Epithelial cell of prostate (primary cell): ENCODE measurements at places on chromosomes 7 and 10.

DNA sequence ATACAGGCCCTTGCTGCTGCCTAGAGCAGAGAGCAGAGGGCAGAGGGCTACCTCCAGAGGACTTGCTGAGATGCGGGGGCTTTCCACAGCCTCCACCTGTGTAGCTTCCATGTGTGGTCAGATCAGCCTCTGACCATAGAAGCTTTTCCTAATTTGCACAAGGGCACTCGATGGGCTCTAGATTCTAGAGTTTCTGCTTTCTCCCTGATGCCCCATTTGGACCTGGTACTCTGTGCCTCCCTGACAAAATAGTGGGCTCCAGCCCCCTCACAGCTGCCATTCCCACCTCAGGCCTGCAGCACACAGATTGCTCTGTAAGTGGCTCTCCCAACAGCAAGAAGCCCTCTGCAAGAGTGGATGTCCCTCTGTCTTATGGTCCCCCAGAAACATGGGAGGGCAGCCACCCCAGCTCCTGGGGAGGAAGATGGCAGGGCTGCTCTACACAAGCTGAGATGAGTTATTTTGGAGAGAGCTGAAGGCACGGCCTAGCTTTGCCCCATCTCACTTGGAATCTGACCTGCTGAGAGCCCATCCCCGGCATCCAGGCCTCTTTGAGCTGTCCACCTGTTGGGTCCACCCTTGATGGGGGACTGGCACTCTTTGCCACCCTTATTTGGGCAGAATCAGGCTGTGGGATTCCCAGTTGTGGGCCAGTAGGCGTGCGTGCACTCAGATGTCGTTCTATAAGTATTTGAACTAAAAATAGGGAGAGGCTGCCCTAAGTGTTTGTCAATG lies 16.7 kb downstream of the TMEM273 start:
- DNase-seq: no peak

GRCh38 chr7:71535616-71536015 lies 403.7 kb downstream of the GALNT17 start:
- no peak for DNase-seq

- no peak for DNase-seq
These were observed 59.0 kb downstream of the CSGALNACT2 start for GRCh38 chr10:43196981-43197833.

DNA sequence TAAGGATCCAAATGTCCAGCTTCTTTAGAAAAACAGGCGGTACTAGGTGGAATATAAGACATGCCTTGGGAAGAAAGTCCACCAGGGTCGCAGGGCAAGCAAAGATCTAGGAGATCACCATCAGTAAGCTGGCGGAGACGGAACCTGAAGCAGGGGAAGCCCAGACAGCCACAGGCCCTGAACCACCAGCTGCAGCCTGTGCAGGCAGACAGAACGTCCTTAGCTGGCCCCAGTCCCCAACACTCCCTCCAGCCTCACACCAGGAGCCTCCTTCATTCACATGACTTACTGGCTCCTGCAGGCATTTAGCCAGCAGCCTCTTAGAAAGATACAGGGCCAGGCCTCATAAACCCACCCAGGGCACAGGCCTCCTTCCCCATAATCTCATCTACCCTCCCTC lies 17.4 kb downstream of the RGS10 start:
- DNase-seq: no peak

- no peak for DNase-seq
These were observed 39.2 kb downstream of the DDIT4 start for GRCh38 chr10:72312865-72313391.

GRCh38 chr7:150733482-150734095 lies 3.6 kb upstream of the GIMAP5 start:
- no peak for DNase-seq

DNA sequence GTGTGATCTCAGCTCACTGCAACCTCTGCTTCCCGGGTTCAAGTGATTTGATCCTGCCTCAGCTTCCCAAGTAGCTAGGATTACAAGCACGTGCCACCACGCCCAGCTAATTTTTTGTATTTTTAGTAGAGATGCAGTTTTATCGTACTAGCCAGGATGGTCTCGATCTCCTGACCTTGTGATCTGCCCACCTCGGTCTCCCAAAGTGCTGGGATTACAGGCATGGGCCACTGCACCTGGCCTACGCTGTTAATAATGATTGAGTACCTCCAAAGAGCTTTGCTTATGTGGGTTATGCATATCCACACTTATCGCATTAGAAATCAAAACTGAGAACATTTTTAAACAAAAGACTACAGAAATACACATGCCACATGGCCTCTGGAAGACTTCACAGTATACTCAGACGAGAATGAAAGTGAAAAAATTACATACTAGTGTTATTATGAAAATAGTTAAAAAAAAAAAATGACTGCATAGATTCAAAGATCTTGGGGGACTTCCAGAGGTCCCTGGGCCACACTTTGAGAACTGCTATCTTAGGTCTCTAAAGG lies 25.4 kb downstream of the RPP38 start:
- DNase-seq: no peak

GRCh38 chr7:140688341-140688740 lies 8.2 kb upstream of the NDUFB2 start:
- DNase-seq: no peak

- DNase-seq: no peak
These were observed 295.3 kb upstream of the COBL start for GRCh38 chr7:51611937-51612336.

- no peak for DNase-seq
These were observed 20.7 kb downstream of the CREB3L2 start for GRCh38 chr7:137981175-137981574.

GRCh38 chr7:108372618-108373017 lies 83.6 kb downstream of the NRCAM start:
- no peak for DNase-seq

- DNase-seq: no peak
These were observed 153.4 kb downstream of the MLLT10 start for GRCh38 chr10:21687266-21688008.

- DNase-seq: no peak
These were observed 122.2 kb downstream of the TSPAN12 start for GRCh38 chr7:120735791-120736190.

GRCh38 chr7:116339564-116339963 lies 129.2 kb downstream of the TES start:
- no peak for DNase-seq

DNA sequence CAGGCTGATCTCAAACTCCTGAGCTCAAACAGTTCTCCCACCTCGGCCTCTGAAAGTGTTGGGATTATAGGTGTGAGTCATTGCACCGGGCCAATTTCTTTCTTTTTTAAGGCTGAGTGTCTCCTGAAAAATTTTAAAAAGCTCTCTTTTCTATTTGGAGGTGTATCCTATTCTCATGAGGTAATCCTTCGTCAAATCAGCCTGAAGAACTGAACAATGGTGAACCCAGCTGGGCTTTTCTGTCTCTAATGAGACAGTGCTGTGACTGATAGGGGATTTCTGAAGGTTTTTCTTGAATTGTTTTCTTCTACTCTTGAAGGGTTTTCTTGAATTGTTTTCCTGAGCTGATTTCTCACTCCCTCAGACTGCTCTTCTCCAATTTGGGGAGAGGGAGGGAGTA lies 30.9 kb upstream of the CALU start:
- DNase-seq: no peak

DNA sequence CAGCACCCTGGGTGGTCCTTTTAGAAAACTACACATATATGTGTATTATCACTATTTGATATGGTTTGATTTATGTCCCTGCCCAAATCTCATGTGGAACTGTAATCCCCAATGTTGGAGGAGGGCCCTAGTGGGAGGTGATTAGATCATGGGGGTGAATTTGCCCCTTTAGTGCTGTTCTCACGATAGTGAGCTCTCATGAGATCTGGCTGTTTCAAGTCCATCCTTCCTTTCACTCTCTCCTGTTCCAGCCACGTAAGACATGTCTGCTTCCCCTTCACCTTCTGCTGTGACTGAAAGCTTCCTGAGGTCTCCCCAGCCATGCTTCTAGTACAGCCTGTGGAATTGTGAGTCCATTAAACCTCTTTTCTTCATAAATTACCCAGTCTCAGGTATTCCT lies 37.3 kb downstream of the DOCK4 start:
- no peak for DNase-seq

- DNase-seq: no peak
These were observed 39.0 kb upstream of the AOAH start for GRCh38 chr7:36763132-36763816.

DNA sequence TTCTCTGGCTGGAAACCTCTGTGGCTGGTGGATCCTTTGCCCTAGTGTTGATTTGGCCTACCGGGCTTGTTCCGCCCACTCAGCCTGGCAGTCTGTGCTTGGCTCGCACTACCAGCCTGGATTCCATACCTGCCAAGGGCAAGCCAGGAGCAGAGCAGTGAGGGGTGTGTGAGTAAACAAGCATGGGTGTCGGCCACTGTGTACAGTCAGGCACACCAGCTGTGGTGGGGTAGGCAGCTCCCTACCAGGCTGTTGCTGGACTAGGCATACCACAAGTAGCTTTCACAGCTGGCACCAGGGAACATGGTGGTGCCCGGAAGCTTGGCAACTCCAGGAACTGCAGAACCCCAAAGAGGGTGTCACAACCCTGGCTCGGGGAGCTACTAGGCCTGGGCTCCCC lies 942.9 kb upstream of the LRRN3 start:
- DNase-seq: no peak

GRCh38 chr10:102501201-102502028 lies 1.1 kb downstream of the ACTR1A start:
- DNase-seq: no peak

DNA sequence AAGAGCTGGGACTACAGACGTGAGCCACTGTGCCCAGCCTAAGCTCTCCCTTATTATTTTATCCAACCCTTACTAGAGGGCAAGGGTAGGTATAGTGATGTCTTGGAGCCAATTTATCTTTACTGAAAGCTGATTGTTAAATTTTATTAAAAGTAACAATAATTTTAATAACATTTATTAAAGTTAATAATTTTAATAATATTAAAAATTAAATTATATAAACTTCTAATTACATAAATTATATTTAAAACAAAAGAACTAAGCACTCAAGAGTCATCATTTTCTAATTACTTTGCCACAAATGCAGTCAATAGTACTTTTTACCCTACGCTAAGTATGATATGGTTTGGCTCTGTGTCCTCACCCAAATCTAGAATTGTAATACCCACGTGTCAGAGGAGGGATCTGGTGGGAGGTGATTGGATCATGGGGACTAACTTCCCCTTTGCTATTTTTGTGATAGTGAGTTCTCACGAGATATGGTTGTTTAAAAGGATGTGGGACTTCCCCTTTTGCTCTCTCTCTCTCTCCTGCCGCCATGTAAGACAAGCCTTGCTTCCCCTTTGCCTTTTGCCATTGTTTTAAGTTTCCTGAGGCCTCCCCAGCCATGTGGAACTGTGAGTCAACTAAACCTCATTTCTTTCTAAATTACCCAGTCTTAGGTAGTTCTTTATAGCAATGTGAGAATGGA lies 58.4 kb upstream of the ETV1 start:
- no peak for DNase-seq

- DNase-seq: no peak
These were observed 350.0 kb downstream of the PLXNA4 start for GRCh38 chr7:132226046-132226956.

GRCh38 chr10:113444766-113445365 lies 108.0 kb upstream of the HABP2 start:
- no peak for DNase-seq

- DNase-seq: no peak
These were observed 7.5 kb upstream of the KLF14 start for GRCh38 chr7:130741331-130741995.
